Osteoblast (primary cell): ENCODE measurements at places on chromosomes 13 and 19.

DNA sequence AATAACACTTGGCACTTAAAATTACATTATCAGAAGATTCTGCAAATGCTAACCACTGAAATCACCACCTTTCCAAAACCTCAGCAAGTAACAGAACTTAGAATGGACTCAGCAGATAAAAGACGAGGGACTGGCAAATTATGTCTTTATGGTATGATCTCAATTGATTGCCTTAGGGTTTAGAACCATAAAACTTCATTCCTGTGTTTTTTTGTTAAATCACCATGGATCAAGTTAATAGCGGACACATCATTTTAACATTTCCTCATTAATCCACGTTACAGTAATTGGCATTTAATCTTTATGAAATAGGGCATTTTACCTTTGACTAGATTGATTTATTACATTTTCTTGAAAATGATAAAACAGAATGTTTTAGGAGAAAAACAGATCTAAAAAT, 2070.3 kb downstream of the PCDH9 start:
- DNase-seq: no peak

- DNase-seq: no peak
Measured at GRCh38 chr19:29449371-29449770, 76.4 kb upstream of the VSTM2B start.

- DNase-seq: peak; percentile 81
Measured at GRCh38 chr19:6214881-6215541, 64.8 kb downstream of the MLLT1 start.

DNA sequence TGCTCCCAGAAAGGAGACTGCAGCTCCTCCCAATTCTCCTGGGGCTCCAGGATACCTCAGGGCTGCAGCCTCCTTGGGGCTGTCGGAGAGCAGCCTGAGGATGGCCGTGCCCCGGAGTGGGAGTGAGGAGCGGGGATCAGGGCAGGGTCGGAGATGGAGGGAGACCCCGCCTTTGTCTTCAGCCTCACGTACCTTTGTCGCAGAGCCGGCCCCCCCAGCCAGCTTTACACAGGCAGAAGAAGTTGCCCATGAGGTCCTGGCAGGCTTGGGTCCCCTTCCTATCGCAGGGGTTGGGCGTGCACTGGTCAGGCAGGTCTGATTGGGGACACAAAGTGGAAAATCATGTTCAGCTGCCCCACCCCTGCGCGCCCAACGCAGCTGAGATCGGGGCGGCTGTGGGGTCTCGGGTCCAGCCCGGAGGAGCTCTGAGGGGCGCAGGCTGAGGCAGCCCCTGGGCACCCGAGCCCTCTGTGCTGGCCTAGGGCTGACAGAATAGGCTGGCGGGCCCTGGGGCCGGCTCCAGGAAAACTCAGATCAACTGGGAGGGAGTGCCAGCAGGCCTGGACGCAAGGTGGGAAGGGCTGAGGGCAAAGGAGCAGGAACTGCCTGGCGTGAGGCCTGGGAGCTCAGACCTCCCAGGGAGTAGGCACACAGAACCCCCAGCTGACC, 24.2 kb downstream of the GAS6 start:
- no peak for DNase-seq

DNA sequence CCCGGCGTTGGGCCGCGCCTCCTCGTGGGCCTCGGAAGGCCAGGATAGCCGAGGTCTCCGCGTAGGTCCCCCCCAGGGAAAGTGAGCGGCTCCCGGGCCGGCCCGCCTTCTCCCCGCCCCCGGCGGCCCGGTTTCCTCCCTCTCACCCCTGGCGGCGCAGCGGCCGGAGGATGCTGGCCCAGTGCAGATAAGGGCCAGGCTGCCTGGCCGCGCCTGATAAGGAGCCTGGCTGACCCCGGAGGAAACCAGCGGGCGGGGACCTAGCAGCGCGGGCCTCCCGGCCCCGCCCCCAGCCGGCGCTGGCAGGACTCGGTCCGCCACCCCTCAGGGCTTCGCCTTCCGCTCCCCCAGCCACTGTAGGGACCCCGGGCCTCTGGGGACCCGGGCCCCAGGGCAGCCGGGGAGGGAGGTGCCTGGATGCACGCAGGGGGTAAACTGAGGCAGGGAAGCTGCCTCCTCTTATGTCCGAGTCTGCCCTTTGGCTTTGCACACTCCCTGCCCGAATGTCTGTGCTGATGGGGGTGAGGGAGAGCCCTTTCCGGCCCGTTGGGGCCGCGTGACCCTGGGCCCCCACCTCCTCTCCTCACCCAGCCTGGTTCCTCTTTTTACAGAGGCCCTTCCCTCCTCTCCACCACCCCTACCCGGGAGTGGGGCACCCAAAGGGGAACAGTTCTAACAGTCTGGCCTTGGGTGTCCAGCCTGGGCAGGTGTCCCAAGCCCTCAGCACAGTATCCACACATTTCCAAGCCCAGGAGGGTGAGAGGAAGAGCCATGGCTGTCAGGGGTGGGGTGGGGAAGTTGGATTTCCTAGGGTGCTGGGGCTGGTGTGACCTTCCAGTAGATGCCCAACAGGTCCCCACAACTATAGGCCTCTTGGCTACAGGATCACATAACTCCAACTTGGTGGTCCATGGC, at the start of gene LYL1:
TSS of gene LYL1 (minus strand) at position 193 of the 915 bp plus-strand sequence. CDS start 1,687 bp downstream, outside the sequence.
- peak; percentile 98 for DNase-seq
